ENCODE measurements at places on chromosomes 13 and 19.

GRCh38 chr19:5590151-5590864 lies 22.6 kb upstream of the TINCR start:
- no peak for DNase-seq

GRCh38 chr19:36059180-36059910 lies 4.6 kb downstream of the WDR62 start:
- no peak for DNase-seq

DNA sequence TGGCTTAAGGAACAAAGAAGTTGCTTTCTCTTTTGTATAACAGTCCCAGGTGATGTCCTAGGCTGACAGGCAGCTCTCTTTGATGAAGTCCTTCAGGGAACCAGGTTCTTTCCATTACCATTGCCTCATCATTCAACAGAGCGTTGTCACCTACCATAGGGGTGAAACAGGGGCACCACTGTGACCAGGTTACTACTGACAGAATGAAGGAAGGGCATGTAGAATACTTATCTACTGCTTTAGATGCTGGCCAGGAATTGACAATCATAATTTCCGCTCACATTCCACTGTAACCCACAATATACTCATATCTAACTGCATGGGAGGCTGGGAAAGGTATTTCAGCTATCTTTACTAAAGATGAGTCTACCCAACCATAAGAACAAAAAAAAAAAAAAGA lies 148.0 kb upstream of the FNDC3A start:
- no peak for DNase-seq

DNA sequence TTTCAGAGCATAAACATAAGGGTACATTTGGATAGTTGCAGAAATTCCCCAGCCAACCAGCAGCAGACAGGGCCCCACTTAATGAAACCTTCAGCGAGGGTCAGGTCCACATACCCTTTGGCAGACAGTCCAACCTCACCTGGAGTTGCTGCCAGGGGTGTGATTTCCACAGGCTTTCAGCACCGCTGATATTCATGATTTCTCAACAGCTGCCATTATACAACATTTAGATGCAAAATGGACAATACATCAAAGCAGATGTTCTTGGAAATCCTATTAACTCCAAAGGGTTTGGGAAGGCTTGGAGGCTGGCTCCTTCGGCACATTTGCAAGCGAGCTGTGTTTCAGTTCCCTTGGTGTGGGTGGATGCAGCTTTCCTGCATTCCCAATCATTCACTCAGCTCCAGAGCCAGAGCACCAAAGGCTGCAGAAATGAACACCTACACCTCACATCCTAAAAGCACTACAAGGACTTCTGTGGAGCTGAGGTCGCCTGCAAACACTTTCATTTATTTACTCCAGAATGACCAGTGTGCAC lies 147.2 kb upstream of the VSTM2B start:
- no peak for DNase-seq

DNA sequence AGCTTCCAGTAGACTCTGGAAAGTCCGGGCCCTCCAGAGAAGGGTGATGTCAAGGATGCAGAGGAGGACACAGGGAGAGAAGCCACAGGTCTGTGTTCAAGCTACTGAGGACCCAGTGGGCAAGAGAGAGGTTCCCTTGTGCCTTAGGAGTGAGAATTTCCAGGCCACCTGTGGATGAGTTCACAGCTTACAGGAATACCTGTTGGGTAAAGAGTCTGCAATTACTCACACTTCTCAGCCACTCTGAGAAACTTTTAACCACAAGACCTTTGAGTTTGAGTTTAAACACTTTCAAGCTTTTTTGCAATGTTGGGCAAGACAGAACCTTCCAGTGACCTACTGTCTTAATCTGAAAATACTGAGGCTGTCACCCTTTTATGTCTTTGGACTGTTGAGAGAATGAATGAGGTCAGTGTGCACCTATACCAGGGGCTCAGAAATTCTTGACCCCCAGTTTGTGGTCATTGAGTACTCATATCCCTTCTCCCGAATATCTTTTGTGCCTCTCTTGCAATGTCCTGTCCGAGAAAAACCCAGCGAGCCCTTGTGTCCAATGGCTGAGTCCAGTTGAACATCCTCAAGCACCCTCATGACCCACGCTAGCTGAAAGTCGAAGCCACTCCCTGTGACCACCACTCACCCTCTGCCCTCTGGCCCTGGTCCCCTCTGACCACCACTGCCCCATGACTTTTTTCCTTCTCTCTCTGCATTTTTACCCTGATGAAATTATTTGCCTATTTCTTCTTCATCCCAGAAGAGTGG lies 368.5 kb upstream of the ZNF507 start:
- no peak for DNase-seq

- DNase-seq, result no peak
Observed at GRCh38 chr13:41694545-41695301, 237.4 kb downstream of the RGCC start.

GRCh38 chr13:94415500-94416237 lies 63.8 kb downstream of the DCT start:
- no peak for DNase-seq

DNA sequence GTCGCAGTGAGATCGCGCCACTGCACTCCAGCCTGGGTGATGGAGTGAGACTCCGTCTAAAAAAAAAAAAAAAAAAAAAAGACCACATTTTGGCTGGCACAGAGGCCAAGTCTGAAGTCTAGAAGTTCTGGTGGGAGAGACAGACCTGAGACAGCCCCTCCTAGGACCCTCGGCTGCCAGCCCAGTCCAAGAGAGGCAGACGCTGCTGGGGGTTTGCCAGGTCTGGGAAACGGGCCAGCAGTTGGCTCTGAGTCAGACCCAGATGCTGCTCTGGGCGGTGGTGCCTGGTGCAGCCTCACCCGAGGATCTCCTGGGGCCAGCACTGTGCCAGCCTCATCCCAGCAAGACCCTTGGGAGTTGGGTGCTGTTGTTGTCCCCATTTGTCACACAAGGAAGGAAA lies 5.8 kb downstream of the FCHO1 start:
- peak; percentile 84 for DNase-seq

- DNase-seq, result no peak
Observed at GRCh38 chr13:20441056-20441455, 84.6 kb downstream of the CRYL1 start.

DNA sequence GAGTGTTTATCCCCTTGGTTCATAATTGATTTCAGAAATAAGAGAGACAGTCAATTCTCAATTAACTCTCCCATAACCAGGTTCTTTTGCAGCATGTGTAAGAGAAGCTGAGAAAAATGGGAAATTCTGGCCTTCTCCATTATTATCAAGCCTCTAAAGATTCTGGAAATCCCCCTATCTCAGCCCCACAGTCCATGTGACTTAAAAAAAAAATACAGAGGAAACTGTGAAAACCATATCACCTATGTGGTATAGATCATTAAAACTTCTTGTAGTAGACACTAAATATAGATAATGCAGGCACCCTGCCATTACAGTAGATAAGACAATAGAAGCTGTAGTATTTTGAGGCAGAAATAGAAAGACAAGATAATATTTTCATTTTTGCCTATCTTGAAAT lies 34.3 kb upstream of the SOHLH2 start:
- DNase-seq, result no peak

GRCh38 chr13:99974296-99974938 lies 2.9 kb upstream of the ZIC5 start:
- no peak for DNase-seq

DNA sequence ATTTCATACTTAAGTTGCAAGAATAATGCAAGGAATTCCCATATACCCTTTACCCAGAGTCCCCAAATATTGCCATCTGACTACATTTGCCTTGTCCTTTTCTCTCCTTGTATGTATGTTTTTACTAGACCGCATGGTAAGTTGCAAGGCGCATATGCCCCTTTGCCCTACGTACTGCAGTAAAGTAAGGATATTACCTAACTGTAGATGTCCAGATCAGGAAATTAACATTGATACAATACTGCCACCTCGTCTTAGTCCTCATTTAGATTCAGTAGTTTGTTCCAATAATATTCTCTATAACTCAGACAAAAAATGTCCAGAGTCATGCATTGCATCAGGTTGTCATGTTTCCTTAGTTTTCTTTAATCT lies 9.3 kb downstream of the SAFB start:
- no peak for DNase-seq

DNA sequence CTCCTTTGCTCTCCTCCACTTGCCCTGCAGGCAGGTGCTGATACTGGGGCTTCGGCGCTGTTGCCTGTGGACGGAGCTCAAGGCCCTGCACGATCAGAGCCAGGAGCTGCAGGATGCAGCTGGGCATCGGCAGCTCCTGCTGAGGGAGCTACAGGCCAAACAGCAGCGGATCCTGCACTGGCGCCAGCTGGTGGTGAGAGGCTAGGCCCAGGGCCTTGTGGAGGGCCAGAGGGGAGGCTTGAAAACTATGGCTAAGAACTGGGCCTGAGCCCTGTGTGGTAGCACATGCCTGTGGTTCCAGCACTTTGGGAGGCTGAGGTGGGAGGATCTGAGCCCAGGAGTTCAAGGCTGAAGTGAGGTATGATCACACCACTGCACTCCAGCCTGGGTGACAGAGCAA lies 6.3 kb downstream of the HAUS5 start:
- DNase-seq, result no peak

DNA sequence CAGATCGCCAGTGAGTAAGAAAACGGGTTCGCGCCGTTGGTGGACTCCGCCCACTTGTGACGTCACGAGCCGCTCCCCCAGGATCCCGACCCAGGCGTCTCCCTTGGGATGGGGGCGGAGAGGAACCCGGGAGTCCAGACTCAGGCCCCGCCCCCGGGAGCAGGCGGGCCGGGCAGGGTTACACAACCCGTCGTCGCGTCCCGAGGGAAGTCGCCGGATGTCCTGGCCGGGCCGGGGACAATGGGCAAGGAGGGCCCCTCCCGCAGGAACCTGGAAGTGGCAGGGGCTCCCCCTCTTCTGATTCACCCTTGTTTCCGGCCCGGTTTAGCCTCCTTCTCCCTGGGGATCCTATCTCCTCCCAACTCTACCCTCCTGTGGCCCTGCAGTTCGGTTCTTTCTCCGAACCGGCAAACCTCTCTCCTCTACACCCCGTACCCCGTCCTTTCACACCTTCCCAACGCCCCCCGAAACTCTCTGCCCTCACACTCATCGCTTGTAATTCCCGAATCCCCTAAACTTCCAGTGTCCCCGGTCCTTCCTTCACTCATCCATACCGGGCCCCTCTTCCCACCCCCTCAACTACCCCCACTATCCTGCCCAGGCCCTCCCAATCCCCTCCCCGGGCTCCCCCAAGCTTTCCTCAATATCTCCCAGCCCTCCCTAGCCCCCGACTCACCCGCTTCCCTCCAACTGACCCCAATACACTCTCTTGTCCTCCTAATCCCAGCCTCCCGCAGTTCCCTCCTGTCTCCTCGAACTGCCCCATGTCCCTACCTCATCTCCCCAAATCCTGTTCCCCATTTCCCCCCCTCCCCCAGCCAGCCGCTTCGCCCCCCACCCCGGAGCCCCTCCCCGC lies 20.0 kb upstream of the ERCC1 start:
- peak; percentile 56 for DNase-seq

DNA sequence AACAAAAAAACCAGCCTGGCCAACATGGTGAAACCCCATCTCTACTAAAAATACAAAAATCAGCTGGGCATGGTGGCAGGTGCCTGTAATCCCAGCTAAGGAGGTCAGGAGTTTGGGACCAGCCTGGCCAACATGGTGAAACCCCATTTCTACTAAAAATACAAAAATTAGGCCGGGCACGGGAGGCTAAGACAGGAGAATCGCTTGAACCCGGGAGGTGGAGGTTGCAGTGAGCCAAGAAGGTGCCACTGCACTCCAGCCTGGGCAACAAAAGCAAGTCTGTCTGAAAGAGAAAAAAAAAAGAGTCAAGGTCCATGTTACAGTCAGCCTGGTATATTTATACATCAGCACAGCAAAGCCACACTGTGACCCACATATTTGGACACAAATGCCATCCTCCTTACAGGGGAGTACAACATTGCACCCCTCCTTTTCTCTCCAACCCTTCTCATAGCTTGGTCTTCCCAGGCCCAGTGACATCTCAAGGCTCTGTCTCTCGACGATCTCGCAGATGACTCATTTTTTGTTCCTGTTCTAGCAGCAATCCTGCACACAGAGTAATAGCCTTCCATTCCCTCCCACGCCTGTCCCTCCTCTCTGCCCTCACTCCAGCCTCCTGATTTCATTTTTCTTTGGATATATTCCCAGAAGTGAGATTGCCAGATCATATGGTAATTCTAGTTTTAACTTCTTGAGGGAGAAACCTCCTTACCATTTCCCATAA lies 21.0 kb upstream of the DPP9 start:
- no peak for DNase-seq

DNA sequence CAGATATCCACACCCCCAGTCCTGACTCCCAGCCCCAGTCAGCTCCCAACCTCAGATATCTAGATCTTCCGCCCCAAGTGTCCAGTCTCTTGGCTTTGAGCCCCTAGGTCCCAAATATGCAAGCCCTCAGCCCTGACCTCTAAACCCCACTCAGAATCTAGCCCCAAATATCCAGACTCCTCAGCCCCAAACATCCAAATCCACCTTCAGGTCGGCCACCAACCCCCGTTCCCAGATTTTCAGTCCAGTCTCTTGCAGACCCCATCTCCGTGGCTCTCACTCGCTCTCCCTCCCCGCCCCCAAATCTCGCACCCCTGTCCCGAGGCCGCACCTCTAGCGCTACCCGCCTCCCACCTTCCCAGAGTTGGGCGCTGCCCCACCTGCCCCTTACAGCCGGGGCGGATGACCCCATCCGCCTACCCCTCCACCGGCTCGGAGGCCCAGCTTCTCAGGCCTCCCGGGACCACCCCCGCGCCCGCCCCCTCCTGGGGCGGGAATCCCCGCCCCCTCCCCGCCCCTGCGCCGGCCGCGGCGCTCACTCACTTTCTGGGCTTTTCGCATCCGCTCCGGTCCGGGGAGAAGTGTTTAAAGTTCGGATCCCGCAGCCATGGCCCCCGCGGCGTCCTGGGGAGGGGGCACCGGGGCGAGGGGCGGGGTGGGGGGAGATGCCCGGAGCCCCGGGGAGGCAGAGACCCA lies 604 bp downstream of the ERFL start:
- no peak for DNase-seq

GRCh38 chr13:38429916-38430315 lies 80.3 kb downstream of the UFM1 start:
- no peak for DNase-seq

DNA sequence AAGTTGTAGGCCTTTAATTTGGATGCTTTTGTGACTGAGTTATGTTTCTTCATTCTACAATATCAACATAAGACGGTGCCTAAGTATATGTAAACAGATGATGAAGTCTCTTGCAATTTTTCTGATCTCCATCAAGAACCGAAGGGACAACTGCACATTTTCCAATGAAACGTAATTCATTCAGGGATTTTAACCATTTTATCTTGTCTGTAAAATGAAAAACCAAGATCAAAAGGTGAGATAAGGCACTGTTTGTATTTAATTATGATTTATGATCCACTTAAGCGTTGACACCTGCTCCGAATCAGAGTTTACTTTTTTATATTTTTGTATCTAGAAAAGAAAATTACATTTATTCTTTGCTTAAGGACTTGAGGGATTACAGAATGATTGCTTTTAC lies 556.8 kb upstream of the ARGLU1 start:
- no peak for DNase-seq

- no peak for DNase-seq
Observed at GRCh38 chr13:78636495-78636894, 22.5 kb downstream of the OBI1 start.

GRCh38 chr13:75764251-75764925 lies 128.3 kb downstream of the LMO7 start:
- no peak for DNase-seq

GRCh38 chr13:112445411-112446271 lies 69.5 kb downstream of the SPACA7 start:
- DNase-seq, result no peak

Data from substantia nigra (tissue), 51 donors.